ENCODE measurements at places on chromosomes 11 and 22.

GRCh38 chr11:2084721-2085120 is 54.5 kb downstream of the IGF2 start:
- DNase-seq: no peak

DNA sequence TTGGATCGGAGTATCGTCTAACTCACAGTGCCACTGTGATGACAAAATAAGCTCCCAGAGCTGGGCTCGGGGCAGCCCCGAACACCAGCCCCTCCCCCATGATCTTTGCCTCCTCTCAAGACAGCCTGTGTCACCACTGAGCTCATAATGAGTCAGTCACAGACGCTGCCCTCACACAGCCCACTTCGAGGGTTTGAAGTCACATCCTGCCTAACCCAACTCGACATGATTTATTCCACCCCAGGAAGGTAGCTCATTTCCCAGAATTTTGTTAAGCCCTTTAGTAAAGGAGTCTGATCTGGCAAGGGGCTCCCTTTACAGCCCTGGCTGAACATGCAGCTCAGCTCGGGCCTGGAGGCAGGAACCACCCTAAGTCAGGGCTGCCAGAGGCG is 22.8 kb downstream of the MYH9 start:
- DNase-seq: no peak

GRCh38 chr11:96074551-96075310 is 150.8 kb upstream of the MTMR2 start:
- no peak for DNase-seq

GRCh38 chr11:4090258-4090657 is 4.3 kb upstream of the RRM1 start:
- DNase-seq: no peak

- no peak for DNase-seq
Measured at GRCh38 chr11:82906236-82906635, 4.7 kb downstream of the DDIAS start.

- no peak for DNase-seq
Measured at GRCh38 chr22:39991159-39991860, 3.4 kb upstream of the FAM83F start.

DNA sequence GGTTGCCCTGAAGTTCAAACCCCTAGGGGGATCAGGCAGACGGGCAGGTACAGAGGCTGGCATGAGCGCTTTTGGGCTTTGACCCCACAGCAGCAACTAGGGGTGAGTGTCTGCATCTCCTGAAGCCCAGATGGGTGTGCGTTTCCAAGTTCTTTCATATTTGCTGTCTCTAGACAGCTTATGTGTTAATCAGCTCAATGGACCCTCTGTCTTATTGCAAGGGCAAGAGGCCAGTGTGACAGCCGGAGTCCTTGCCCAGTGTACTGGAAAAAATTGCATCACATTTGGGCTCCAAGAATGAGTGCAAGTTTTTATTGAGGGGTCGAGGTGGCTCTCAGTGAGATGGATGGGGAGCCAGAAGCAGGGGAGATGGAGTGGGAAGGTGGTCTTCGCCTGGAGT is 1863.7 kb upstream of the RAG2 start:
- DNase-seq: no peak

GRCh38 chr11:11615086-11615485 is 6.7 kb downstream of the GALNT18 start:
- DNase-seq: no peak

GRCh38 chr11:14973621-14974514 is 1.7 kb upstream of the CALCA start:
- no peak for DNase-seq

DNA sequence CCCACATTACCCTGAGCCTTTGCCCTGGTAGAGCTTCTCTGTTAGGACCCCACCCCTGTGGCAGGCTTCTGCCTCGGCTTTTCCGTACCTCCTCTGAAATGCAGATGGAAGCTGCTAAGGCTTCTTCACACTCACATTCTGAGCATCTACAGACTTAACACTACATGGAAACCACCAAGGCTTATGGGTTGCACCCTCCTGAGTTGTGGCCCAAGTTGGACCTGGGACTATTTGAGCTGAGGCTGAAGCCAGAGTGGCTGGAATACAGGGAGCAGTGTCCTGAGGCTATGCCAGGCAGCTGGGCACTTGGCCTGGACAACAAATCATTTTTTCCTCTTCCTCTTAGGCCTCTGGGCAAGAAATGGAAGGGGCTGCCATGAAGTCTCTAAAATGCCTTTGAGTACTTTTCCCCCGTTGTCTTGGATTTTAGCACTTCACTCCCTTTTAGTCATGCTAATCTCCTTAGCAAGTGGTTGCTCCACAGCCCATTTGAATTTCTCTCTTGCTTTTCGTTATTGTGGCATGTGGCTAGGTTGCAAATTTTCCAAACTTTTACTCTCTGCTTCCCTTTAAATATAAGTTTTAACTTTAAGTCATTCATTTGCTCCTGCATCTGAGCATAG is 114.8 kb upstream of the FIBIN start:
- DNase-seq: peak; percentile 11

- no peak for DNase-seq
Measured at GRCh38 chr22:46521994-46522393, 15.4 kb downstream of the CELSR1 start.

DNA sequence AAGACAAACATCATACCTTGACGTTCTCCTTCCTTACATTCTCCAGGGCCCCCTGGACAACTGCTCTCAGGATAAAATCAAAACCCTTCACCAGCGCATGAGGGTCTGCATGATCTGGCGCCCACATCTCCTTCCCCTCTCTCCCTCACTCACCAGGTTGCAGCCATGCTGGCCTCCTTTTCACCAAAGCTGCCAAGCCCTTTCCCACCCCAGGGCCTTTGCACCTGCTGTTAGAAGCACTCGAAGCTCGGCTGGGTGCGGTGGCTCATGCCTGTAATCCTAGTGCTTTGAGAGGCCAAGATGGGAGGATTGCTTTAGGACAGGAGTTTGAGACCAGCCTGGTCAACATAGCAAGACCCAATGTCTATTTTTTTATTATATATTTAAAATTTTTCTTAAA is 56.1 kb upstream of the NUP50 start:
- DNase-seq: no peak

DNA sequence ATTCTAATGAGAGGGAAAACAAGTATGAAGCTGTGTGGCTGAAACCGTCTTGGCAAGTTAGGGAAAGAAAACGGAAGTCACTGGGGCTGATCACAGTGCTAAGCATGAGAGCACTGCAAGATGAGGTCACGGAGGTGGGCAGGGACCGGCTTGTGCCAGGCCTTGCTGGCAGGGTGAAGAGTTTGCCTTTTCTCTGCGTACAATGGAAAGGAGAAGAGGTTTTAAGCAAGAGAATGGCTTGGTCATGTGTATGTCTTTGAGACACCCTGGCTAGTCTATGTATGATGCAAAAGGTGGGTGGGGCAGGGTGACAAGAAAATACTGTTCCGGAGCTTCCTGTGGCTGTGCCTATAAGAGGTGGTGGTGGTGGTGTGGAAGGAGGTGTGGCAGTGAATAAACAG is 567.9 kb downstream of the NTM start:
- DNase-seq: no peak

DNA sequence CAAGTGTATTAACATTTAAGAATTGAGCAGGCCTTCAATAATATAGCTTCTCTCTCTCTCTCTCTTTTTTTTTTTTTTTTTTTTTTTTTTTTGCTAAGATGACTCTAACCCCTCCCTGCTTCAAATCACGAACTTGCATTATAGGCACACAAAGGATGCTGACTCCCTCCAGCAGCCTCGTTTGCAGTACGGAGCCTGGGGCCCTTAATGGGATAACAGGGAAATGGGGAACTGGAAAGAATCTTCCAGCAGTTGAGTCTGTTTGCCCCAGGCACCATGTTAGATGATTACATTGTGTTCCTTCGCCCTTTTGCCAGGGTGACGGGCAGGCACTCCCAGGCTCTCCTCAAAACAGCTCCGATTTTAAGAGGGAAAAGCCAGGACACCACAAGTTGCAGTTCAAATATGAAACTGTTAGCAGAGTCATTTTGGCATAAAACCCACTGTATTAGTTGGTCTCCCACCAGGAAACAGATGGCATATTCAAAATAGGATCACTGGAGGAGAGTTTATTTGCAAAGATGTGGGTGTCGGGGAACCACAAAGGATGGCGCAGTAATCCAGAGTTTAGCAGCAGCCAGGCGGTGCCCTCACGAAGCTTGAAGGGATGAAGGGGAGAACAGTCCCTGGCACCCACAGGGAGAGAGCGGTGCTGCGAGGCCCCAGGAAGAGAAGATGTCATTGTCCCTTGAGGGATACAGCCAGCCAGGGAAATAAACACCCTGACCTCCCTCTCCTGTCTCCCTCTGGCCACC is 26.5 kb upstream of the TREH start:
- no peak for DNase-seq

- DNase-seq: no peak
Measured at GRCh38 chr11:66970371-66970806, 4.7 kb upstream of the C11orf86 start.
